ENCODE measurements at places on chromosomes 13 and 19. TPM values are rescaled to one million over a fixed set of nuclear protein-coding genes. Genes with fewer than 3 reads are reported as not detected.

GRCh38 chr13:35964863-35965180, 166.4 kb downstream of the DCLK1 start:
- no peak for DNase-seq

DNA sequence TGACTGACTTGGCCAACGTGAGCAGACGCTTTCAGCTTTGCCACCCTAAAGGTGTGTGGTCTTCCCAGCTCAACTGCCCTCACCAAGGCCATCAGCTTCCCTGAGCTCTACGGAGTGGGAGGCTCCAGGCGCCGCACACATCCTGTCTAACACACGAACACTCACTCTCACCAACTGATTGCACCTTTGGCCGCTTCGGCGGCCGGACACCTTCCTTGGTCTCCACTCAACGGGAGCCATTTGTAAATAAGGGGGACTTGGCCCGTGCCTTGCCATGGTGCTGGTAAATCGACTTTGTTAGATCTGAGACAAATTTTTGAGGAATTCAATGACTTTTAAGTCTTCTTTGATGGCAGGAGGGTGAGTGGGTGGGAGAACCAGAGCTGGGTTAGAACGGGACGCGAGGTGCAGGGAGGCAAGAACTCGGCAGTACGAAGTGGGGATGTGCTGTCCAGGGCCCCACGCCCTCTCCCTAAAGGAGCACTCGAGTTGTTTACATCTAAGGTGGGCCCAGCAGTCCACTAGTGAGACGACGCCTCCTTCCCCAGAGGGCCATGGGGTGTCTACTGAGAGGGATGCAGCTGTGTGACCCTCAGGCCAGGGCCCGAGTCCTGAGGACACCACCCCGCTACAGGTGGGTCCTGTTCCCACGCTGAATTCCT, 4.4 kb downstream of the C13orf46 start:
- DNase-seq: no peak

The STARD13 gene
- 19.3 TPM for total RNA-seq

DNA sequence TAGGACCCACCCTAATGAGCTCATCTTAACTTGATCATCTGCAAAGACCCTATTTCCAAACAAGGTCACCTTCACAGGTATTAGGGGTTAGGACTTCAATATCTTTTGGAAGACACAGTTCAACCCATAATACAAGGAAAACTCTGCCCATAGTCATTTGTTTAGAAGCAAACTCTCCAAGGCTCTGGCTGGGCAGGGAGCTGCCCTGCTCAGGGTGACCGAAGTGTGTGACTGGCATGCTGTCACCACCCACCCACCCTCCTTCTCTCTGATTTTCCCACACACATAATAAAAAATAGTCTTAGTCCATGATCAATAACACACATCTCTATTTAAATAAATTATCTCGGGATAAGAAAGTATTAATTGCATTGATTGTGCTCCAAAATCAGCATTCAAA, 161.1 kb downstream of the KCTD15 start:
- DNase-seq: no peak

GRCh38 chr13:113928685-113929627, 44.9 kb downstream of the C13orf46 start:
- DNase-seq: no peak

Measured in dermis microvascular lymphatic vessel endothelial cell (primary cell).